T-helper 17 cell (primary cell): ENCODE measurements at places on chromosomes 1 and 21.

GRCh38 chr1:227786673-227787512 lies 28.6 kb upstream of the PRSS38 start:
- no peak for DNase-seq

DNA sequence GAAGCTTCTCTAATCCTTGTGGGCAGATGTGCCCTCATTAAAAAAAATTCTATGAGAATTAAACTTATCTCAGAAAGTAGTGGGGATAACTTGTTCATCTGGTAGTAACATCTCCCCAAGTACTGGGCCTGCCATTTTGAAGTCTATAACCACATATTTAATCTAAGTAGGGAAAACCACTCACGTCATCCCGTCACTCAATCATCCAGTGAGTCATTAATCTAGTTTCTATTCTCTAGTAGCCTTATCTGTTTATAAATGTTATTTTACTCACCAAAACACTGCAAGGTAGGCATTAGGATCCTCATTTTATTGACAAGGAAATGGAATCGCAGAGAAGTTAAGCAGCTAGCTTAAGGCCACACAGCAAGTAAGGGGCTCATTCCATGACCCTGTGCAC lies 221.9 kb downstream of the ATG4C start:
- DNase-seq, result no peak

DNA sequence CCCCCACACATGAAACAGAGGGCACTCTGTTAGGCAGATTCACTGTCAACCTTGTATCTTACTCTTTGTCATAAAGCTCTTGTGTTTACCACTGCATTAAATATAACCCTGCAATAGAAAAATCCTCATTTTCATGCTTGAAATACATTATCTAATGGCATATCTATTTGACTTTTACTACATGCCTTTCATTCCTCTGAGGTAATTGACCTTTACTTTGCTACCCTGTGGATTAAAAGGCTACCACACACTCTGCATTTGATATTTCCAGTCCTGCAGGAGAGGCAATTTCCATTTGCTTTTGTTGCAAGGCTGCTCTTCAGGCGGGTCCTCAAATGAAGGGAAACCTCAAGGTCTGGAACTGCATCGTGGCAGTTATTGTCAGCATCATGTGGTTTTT lies 238.0 kb downstream of the NTNG1 start:
- no peak for DNase-seq

DNA sequence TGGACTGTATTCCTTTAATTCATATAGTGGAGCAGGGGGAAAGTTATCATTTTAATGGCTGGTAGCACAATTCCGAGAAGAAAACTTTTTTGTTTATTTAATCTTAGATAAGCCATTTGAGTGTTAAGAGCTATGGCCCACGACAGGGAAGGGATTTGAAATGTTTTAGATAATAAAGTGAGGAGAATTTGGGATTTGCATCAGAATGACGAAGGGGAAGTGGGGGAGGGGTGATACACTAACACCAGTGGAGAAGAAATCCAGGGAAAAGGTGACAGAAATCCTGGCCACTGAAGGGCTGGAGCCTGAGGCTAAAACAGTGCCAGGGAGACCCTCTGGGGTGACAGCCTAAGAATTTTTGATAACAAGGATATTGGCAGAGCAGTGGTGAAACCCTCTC lies 21.0 kb downstream of the LEPR start:
- no peak for DNase-seq

- no peak for DNase-seq
Measured at GRCh38 chr21:35150562-35151226, 101.6 kb upstream of the RUNX1 start.

GRCh38 chr21:35475009-35475408 lies 425.9 kb upstream of the RUNX1 start:
- no peak for DNase-seq

GRCh38 chr1:112307930-112308591 lies 88.0 kb upstream of the CTTNBP2NL start:
- no peak for DNase-seq
